ENCODE measurements at places on chromosomes 6 and 20.

GRCh38 chr6:52566201-52566600, 10.7 kb downstream of the TRAM2 start:
- no peak for DNase-seq

GRCh38 chr6:101178748-101179147, 214.8 kb upstream of the GRIK2 start:
- no peak for DNase-seq

DNA sequence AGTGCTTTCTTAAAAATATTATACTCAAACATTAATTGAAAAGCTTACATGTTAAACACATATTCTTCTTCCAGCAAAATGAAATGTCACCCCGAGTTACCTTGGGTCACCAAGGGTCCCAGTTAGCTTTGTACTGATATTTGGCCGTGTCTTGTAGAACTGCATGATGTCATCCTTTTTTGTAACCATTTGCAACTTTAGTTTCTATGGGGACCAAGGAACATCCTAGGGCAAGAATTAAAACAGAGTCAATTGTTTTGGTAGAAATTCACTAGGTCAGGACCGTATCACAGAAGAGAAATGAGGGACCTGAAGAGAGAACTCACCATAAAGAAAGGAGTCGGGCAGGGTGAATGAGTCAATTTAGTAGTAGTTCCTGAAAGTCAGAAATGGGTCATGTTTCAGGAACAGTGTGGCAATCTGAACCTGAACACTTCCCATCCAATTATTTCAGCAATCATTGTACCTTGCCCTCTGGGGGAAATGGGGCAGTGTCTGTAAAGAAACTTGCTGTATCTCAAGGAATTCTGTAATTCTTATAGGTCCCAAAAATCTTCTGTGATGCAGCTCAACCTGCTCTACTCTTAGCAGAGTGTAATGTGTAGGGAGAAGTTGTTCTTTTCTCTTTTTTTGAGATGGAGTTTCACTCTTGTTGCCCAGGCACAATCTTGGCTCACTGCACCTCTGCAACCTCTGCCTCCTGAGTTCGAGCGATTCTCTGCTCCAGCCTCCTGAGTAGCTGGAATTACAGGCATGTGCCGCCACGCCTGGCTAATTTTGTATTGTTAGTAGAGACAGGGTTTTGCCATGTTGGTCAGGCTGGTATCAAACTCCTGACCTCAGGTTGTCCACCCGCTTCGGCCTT, 5.3 kb upstream of the AKAP7 start:
- DNase-seq: no peak

GRCh38 chr20:24877652-24878051, 71.4 kb upstream of the CST7 start:
- DNase-seq: no peak

- no peak for DNase-seq
These were observed 5.2 kb downstream of the RAET1G start for GRCh38 chr6:149917679-149918078.

- no peak for DNase-seq
These were observed 3.0 kb upstream of the UQCC2 start for GRCh38 chr6:33714385-33715040.

DNA sequence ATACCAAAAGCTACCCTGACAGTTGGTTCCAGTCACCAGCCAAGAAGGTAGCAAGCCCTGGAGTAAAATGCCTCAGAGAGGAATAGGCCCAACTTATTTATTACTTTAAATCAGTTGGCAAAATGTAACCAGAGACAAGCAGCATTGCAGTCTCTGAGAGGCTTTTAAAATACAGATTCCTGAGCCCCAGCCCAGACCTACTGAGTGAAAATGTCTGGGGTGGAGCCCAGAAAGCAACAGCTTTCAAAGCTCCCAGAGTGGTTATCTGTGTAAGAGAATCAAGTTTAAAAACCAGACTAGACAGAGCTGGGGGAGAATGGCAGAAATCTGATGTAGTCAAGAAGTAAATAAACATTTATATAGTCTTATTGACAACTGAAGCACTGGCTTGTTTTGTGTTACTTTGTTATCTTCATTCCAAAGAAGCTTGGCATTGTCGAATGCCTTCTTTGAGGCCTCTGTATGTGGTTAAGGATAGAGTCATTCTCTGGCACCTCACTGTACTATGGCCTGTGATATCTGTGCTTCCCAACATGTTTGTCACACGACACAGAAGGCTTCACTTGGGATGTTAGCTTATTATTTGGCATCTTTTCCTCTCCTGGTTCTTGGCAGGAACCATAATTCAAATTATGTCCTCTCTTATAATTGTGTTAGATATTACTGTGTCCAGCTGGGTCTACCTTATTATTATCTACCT, 313.5 kb downstream of the SLC35F1 start:
- DNase-seq: no peak

GRCh38 chr20:4130404-4131189, 115.2 kb upstream of the RNF24 start:
- DNase-seq: no peak

DNA sequence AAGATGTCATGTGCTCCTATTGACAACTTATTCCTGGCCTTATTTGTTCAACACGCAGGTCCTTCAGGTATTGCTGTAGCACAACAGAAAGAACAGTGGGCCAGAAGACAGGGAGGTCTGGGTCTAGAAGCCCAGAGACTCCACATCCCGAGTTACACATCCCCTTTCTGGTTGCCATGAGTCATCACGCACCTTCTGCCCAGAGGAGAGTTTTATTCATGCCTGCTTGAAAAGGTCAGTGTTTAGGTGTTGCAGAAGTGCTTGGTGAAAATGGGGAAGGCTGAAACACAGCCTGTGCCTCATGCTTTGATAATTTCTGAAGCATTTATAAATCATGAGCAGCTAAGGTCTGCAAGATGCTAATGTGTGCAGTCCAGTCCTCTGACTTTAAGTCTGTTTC, 256.4 kb downstream of the GMPR start:
- no peak for DNase-seq

GRCh38 chr20:62825986-62826645, 9.3 kb downstream of the COL9A3 start:
- no peak for DNase-seq

GRCh38 chr6:162621246-162621645, 106.3 kb downstream of the PRKN start:
- no peak for DNase-seq

DNA sequence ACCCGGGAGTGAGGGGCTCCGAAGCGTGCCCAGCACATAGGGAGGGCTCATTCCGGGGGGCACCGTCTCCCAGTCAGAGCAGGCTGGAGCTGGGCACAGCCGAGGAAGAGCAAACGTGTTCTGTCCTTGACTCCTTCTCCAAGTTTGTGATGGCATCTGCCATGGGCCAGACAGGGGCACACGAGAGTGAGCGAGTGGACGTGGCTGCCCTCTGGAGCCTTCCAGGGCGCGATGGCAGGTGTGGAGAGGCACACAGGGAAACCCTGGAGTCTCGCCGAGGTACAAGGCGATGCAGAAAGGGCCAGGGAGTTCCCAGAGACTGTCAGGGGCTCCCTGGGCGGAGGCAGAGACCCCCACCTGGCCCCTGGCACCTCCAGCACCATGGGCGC, 9.9 kb upstream of the GATA5 start:
- no peak for DNase-seq

GRCh38 chr6:147508866-147509608, 547 bp downstream of the SAMD5 start:
- DNase-seq: no peak

- no peak for DNase-seq
These were observed 46.0 kb downstream of the PHIP start for GRCh38 chr6:79031821-79032590.

DNA sequence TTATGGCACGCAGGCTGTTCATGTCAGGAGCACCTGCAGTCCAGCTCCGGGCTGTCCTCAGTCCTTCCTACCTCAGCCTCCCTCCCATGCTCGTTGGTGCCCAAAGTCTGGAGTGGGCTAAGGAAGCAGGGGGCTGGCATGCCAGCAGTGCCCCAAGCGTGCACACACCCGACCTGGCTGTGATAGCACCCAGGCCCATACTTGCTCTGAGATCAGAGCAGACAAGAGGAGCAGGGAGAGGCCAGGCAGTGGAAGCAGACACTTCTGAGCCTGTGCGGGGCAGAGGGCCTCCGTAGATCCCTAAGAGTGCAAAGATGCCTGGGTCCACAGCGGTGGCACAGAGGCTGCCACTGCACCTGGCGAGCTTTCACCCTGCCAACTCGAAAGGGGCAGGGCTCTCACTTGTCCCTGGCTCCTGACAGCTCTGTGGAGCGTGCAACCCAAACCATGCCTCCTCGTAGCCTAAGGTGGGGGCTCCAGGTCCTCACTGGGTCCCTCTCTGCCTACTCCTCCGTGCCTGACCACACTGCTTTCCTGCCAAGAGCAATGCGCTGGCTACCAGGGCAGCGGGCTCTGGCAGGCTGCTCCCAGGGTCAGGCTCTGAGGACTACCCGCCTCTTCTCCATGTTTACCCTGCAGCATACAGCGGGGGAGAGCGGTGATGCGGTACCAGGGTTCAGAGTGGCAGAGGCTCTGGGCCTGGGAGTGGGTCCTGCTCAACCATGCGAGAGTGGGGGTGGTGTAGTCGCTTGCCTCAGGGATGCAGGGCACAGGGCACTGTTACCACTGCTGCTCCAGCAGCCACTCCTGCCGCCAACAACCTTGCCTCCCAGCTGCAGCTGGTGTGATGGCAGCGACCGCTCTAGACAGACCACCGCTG, 59.5 kb downstream of the MANEA start:
- no peak for DNase-seq

GRCh38 chr6:138434096-138434495, 30.1 kb downstream of the HEBP2 start:
- no peak for DNase-seq

DNA sequence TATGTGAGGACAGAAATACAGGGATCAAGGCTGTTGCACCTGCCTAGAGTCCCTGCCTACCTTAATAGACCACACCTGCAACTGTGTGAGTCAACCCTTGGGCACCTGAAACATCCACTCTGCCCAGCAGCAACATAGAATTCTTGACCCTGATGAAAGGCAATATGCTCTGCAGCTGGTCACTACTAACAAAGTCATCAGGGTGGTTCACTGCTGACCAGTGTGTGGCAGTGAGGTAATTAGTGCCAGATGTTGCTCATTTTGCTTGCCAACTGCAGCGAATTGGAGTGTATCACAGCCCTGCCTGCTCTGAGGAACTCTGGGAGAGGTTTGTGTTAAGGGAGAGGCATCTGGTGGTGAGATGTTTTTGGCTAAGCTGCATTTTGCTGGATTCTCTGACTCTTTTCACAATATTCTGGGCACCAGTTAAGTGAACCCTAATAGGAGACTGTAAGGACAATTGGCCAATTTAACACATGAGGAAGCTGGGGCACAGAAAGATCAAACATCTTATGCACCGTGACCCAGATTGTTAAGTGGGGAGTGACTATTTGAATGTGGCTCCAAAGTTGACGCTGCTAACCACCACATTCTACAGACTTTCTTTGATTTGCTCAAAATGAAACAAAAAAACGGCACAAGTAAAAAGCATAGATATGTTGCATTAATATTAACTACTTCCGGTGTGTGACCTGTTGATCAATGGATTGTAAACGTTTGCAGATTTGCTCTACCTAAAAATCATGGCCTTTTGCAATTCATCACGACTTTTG, 61.9 kb upstream of the OPRM1 start:
- no peak for DNase-seq

GRCh38 chr6:87920245-87920644, 127.4 kb upstream of the SPACA1 start:
- DNase-seq: no peak

DNA sequence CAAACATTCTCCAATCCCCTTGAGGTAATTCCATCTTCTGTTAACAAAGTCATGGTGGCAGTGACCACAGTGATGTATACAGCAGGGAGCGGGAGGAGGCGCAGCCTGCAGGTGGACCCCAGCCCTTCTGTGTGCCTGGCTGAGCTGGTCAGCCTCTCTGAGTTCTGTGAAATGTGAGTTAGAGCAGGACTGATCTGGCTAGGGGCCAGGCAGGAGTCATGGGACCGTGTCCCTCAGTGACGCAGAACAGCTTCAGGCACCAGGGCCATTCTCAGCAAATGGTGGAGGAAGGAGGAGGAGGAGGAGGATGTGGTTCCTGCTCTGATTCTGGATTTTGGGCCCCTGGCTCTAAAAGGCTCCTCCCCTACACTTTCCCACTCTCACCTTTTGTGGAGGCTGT, 6.9 kb downstream of the PHACTR3 start:
- DNase-seq: peak; percentile 32

DNA sequence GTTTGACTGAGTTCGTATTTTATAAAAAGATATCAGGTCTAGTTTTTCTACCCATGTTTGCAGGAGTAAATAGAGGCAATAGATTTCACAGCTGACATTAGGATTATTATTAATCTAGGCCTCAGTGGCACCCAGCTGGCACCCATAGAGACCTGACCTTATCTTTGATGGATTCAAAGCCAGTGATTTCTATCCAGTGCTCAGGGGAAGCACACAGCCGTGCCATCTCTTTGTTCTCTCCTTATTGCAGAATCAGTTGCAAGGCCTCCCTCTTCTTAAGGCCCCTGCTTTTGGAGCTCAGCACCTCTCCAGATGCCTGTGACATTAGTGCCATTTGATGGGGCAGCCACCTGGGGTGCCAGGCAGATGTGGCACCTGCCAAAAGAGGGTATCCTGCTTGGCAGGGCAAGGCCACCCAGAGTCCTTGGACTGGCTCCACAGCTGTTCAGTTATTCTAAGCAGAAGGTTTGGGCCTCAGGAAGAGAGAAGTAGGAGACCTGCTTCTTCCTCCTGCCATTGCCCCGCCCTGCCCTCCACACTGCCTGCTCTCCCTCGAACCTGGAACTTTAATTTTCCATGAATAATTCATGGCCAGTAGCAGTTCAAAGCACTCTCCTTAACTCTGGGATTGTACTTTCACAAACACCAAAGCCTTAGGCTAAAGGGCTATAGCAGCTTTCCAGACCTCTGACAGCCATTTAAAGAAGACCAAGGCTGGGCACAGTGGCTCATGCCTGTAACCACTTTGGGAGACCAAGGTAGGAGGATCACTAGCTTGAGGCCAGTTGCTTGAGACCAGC, 206.3 kb downstream of the ZDHHC14 start:
- no peak for DNase-seq

- DNase-seq: no peak
These were observed 19.6 kb downstream of the PACSIN1 start for GRCh38 chr6:34485321-34486060.

- no peak for DNase-seq
These were observed 544.9 kb upstream of the CITED2 start for GRCh38 chr6:139919107-139920026.

GRCh38 chr6:25582101-25582500, 69.9 kb upstream of the SCGN start:
- no peak for DNase-seq

DNA sequence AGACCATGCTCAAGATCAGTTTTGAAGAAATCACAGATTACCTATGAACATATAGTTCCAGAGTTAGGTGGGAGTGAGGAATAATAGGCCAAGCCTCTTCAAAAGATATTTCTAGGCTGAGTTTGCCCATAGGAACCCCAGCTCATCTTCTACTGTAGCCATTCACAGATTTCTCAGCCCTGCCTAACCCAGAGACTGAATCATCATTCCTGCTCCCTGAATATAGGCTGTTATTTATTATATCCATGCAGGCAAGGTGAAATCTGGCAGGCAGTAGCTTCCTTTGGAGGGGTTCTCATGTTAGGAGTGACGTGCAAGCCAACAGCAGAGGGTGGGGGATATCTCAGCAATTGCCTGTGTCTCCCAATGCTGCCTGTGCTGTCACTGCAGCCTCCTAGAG, 25.6 kb upstream of the ADGRF4 start:
- DNase-seq: no peak
